Activated CD4-positive, CD25-positive, alpha-beta regulatory T cell (primary cell): ENCODE measurements at places on chromosomes 5 and 9.

DNA sequence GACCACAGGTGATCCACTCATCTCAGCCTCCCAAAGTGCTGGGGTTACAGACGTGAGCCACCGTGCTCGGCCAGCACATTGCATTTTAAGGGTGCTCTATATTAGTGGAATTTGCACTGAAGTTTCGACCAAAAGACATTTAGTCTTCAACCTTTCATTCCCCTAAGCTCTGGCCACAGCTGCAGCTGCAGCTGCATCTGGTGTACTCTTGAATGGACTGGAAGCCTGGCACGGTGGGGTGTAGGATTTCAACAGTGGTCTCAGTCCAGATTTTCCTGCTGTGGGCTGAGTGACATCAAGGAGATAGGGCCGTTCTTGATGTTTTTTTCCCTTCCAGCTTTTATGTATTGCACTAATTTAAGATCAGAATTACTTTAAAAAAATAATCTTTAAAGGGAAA lies 255.2 kb downstream of the PDZD2 start:
- no peak for DNase-seq

GRCh38 chr9:77024776-77025545 lies 5.5 kb downstream of the FOXB2 start:
- no peak for DNase-seq

GRCh38 chr5:81400375-81400774 lies 6.4 kb upstream of the ACOT12 start:
- no peak for DNase-seq

DNA sequence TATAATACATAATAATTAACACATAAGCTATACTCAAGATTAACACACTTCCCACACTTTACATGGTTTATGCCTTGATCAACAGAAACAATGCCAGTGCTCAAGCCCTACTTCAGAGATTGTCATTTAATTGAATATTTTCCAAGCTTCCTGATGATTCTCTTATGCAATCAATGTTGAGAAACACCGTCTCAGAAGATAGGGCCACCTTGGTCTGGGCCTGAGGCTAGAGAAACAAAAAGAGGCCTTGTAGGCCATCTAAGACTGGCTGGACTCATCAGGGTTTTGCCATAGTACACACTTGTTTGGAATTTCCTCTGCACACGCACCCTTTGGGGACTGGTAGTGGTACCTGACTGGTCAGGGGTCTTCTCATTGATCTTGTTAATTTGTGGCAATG lies 16.3 kb downstream of the C9orf152 start:
- no peak for DNase-seq

- no peak for DNase-seq
Measured at GRCh38 chr9:116101516-116101915, 52.1 kb upstream of the PAPPA start.

DNA sequence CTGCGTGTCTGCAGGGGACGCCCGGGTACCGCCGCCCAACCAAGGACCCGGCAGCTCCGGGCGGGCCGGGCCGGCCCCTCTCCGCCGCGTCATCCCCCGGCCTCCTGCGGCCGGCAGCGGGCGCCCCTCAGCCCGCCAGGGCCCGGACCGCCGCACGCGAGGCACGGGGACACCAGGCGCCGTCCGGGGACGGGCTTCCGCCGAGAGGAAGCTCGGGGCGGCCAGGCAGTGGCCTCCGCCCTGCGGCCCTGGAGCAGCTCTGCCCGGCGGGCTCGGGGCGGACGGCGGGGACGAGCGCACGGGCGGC lies 373 bp downstream of the FBXW5 start:
- DNase-seq: no peak

- DNase-seq: no peak
Measured at GRCh38 chr9:71814815-71815214, 46.5 kb upstream of the CEMIP2 start.

- DNase-seq: no peak
Measured at GRCh38 chr5:17872204-17872603, 237.9 kb downstream of the TAF11L14 start.

GRCh38 chr5:181221792-181222629 lies 1.1 kb upstream of the TRIM41 start:
- no peak for DNase-seq

GRCh38 chr9:97445119-97445701 lies 33.3 kb downstream of the TDRD7 start:
- DNase-seq: no peak

DNA sequence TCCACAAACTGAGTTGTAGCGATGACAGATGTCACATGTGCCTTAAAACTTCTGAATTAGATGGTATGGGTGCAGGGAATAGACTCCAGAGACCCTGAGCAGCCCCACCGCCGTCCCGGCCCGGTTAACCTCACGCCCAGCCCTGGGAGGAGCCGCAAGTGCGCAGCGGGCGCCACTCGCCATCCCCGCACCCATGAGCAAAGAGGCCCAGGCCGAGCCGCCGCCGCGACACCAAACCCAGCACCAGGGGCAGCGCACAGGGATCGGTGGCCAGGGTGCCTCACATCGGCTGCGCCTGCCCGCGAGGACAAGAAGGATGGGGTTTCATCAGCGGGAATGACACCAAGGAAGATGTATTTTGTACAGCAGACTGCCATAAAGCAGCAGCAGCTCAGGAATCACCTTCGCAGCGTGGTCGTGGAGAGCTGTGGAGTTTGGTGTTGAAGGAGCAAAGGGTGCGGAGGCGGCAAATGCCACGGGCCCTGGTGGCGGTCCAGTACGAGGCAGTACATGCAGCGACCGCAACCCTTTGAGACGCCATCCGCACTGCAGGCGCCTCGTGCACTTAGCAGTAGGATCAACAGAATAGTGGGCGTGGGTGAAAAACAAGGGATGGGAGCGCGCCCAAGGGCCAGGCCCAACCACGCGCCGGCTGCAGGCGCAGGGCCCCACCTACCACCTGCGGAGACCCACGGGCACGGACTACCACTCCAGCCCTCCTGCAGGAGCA lies 89.7 kb downstream of the ZNF366 start:
- DNase-seq: no peak

GRCh38 chr5:54634089-54634488 lies 116.5 kb downstream of the SNX18 start:
- no peak for DNase-seq

- no peak for DNase-seq
Measured at GRCh38 chr5:32017692-32018367, 156.3 kb downstream of the GOLPH3 start.

DNA sequence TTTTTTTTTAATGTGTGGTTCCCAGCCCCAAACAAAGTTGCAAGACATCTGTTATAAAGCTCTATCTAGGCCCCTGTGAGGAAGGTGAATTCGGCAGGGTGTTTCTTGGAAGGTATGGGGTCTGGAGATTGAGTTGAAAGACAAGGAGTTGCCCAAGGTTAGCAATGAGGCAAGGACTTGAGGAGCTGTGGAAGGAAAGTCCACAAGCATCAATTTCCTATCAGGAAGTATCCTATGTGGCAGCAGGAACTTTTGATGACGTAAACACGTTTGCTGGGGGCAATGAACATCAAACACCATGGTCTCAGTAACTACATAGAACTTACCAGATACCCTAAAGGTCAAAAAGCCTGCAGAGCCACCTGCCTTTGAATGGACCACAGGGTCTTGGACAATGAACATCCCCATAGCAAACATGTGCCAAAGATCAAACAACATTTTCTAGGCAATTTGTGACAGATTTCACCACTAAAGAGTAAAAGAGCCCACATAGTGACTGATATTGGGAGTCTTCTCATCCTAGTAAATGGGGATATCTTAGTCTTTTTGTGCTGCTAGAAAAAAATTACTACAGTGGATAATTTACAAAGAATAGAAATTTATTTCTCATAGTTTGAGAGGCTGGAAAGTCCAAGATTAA lies 145.1 kb downstream of the GCNT1 start:
- DNase-seq: no peak

DNA sequence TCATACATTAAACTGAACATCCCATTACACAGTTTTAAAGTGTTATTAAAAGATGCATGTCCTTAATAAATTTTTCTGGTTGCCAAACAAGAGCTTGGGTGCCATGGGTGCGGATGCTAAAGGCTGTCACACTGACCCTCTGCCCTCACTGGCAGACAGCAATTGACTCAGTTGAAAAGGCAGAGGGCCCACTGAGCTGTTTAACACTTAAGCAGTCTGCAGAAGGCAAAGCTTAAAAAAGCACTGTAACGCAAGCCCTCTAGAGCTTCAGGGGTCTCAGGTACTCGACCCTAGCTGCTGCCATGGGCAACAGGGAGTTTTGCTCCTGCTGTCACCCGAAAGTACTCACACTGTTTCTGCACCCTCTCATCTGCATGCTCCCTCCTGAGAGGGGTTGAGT lies 726.4 kb upstream of the TYRP1 start:
- DNase-seq: no peak

DNA sequence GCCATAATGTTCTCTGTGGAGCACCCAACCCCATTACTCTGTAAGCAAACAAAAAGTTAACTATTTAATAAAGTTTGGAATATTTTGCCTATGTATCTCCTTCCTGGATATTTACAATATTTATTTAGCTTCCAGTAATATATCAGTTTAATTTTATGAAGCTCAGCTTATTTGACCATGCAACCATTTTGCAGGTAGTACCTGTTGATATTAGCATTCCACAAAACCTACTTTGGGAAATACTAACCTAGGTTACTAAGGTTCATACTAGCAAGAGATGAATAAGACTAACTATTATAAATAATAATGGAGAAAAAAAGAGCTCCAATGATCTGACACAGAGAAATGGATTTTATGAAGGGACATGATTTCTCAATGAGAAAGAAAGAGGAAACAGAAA lies 506.4 kb downstream of the PDE4D start:
- no peak for DNase-seq

DNA sequence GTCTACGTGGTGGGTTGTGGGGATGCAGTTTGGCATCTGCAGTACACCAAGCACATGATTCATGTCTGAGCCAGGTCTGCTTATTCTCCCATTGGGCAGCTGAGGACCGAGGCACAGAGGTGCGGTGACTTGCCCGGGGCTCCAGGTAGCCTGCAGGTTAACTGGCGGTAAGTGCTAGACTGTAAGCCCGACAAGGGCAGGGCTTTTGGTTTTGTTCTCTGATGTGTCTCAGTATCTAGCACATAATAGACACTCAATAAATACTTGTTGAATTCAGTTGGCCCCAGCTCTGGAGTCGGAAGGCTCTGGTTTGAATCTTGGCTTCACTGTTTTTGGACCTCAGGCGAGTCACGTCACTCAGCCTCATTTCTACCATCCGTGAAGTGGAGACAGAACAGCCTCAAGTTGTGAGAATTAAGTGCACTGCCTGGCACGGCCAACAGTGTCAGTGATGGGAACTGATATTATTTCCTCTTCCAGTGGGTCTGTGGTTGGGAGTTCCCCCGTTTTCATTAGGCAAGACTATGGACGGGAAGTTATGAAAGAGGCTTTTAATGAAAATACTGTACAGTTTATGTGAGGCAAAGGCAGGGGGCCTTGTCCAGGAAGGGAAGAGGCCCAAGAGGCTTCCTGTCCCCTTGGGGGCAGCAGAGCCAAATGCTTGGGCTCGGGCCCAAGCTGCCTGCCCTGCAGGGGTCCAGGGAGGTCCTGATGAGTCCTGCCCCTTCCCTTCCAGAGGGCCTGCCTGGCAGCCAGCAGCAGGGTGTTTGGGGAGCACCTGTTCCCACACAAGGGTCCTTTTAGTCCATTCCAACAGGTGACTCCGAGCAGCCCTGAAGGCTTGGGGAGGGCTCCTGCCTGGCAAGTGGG lies 3.3 kb downstream of the PRELID1 start:
- DNase-seq: no peak

- no peak for DNase-seq
Measured at GRCh38 chr5:156715287-156715686, 134.8 kb upstream of the PPP1R2B start.

DNA sequence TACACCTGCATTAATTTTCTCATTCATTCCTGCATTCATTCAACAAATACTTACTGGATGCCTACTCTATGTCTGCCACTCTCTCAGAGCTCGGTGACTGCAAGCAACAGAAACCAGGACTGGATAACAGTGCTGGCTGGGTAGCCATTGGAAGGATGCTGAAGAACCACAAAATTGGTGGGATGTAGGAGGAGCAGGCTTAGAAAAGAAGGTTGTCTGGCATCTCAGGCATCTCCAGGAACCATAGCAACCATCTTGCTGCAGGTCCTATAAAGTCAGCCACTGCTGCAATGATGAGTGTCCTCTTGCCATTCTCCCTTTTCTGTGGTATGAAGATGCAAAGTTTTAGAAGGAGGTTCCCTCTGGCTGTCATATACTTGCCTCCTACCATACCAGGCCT lies 168.6 kb downstream of the FGF18 start:
- no peak for DNase-seq

DNA sequence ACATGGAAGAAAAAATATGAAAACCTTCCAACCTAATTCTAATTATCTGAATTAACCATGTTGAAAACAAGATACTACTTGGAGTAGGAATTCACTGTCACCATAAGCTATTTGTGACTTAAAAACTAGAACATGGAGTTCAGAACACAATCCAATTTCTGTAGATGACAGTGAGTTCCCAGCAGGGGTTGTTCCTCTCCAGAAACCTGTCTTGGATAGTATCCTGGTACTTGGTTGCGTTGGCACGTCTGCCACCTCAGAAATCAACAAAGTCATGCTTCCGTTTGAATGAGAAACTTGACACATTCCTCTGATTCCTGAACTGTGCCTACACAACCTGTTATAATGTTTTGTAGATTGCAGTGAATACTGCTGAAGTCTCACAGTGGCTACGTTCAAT lies 789.9 kb upstream of the DMAC1 start:
- no peak for DNase-seq

DNA sequence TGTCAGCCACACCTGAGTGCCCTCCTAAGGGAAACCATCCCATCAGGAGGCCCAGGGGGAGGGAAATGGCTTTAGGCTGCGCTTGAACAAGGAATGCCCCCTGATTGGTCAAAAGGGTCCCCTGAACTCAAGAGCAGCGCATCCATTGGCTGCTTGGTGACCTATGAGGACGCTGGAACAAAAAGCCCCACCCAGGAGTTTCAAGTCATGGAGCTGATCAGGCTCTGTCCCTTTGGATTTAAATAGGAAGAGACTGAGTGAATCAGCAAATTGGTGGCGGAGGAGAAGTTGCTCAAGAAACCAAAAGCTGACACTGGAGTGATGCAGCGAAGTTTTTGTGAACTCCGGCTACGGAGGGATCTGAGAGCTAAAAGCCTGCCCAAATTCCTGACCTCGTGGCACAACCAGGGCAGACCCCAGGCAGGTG lies 66.7 kb downstream of the SMIM23 start:
- DNase-seq: no peak

DNA sequence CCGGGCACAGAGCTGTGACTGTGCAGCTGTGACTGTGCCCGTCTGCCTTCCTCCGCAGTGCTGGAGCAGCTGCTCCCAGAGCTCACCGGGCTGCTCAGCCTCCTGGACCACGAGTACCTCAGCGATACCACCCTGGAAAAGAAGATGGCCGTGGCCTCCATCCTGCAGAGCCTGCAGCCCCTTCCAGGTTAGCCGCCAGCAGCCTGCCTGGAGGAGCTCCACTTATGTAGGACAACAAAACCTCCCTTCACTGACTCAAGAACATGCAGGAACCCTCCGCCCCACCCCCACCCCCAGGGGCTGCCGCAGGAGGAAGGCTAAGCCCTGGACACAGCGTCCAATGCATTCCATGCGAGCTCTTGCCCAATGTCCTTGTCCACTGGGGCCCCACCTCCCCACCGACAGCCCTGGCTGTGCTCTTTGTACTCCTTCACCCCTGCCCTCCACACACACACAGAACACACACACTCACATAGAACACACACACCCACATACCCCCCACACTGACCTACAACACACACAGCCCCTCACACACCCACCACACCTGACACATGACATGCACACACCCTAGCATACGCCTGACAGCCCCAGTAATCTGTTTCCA lies 27.9 kb downstream of the AFAP1L1 start:
- DNase-seq: no peak

GRCh38 chr5:128132499-128132898 lies 48.9 kb downstream of the SLC12A2 start:
- no peak for DNase-seq

GRCh38 chr9:132809677-132810271 lies 68.3 kb downstream of the AK8 start:
- no peak for DNase-seq
